Left lung (tissue), 14 donors: ENCODE measurements at places on chromosomes 5 and 9.
A peak's percentile ranks its signal among the peaks of the same experiment; 100 is the strongest.

DNA sequence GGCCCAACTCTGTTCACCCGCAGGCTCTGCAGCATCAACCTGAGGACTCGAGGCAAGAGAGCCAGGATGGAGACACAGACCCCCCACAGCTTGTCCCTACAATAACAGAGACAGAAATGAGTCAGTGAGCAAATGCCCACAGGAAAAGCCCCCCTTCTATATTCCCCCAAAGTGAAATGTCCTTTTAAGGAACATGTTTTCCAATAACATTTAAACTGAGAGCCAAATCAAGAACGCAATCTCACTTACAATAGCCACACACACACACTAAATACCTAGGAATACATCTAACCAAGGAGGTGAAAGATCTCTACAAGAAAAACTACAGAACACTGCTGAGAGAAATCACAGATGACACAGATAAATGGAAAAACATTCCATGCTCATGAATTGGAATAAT is 49.0 kb downstream of the TEX10 start:
- H3K4me1 ChIP-seq, result no peaks in the 10 kb centered on the region
- no peak for DNase-seq
- no peak overlapping the region for H3K27ac ChIP-seq
- H3K4me3 ChIP-seq, result no peak overlapping the region

GRCh38 chr5:45260292-45260691 is 435.9 kb downstream of the HCN1 start:
- H3K27me3 ChIP-seq, result no peaks in the 10 kb centered on the region
- H3K4me3 ChIP-seq, result no peak overlapping the region
- no peaks in the 10 kb centered on the region for H3K36me3 ChIP-seq
- DNase-seq, result no peak
- H3K4me1 ChIP-seq, result no peaks in the 10 kb centered on the region

- no peaks in the 10 kb centered on the region for H3K36me3 ChIP-seq
- no peaks in the 10 kb centered on the region for H3K27me3 ChIP-seq
- no peak for DNase-seq
- no peaks in the 10 kb centered on the region for H3K4me1 ChIP-seq
- no peak overlapping the region for H3K27ac ChIP-seq
Measured at GRCh38 chr5:56090793-56091460, 96.2 kb upstream of the IL6ST start.

DNA sequence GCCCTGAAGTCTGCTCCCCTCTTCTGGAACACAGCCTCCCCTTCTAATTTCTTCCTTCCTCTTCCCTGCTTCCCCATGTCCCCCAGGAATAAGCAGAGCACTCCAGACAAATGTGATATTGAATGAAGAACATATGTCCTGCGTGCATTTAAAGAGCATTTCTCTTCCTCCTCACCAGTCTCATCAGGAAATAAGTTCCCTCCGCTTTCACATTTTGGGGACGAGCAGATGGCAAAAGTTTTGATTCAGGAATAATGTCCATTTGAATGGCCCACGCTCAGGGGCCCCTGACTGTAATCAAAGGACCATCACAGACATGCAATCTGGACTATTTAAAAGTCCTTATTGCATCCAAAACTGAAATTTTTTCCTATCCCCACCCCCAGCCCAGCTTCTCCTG is 316.1 kb downstream of the CDK5RAP2 start:
- no peaks in the 10 kb centered on the region for H3K36me3 ChIP-seq

DNA sequence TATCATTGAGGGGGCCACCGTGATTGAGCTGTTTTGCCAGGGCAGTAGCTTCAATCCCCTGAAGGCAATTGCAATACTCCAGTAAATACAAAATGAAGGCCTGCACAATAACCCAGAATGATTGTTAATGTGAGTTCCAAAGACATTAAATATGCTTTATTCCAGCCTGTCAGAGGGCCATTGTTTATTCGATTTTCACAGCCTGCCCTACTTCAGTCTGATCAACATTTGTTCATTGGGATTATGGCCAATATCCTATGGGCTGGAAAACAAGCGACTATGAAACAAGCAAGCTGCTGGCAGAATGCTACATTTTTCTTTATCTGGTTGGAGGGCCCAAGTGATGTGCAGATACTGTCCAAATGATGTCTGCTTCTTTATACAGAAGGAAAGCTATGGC is 543.1 kb downstream of the TLE1 start:
- H3K36me3 ChIP-seq, result no peaks in the 10 kb centered on the region
- H3K27me3 ChIP-seq, result no peaks in the 10 kb centered on the region
- DNase-seq, result peak; percentile 76
- H3K4me1 ChIP-seq, result no peaks in the 10 kb centered on the region
- no peak overlapping the region for H3K27ac ChIP-seq
